ENCODE measurements at places on chromosomes 5 and 9. TPM values are rescaled to one million over a fixed set of nuclear protein-coding genes. Genes with fewer than 3 reads are reported as not detected.
A peak's percentile ranks its signal among the peaks of the same experiment; 100 is the strongest.

- no peaks in the 10 kb centered on the region for H3K27me3 ChIP-seq
- no peaks in the 10 kb centered on the region for H3K4me1 ChIP-seq
- no peak for DNase-seq
- H3K36me3 ChIP-seq = no peaks in the 10 kb centered on the region
- H3K4me3 ChIP-seq = no peak overlapping the region
- H3K27ac ChIP-seq = no peak overlapping the region
These were observed 251.2 kb downstream of the NFIB start for GRCh38 chr9:14062586-14063221.

GRCh38 chr9:115170358-115171073 lies 52.6 kb upstream of the TNC start:
- no peak overlapping the region for H3K27ac ChIP-seq
- no peak for DNase-seq
- H3K4me1 ChIP-seq = no peaks in the 10 kb centered on the region

DNA sequence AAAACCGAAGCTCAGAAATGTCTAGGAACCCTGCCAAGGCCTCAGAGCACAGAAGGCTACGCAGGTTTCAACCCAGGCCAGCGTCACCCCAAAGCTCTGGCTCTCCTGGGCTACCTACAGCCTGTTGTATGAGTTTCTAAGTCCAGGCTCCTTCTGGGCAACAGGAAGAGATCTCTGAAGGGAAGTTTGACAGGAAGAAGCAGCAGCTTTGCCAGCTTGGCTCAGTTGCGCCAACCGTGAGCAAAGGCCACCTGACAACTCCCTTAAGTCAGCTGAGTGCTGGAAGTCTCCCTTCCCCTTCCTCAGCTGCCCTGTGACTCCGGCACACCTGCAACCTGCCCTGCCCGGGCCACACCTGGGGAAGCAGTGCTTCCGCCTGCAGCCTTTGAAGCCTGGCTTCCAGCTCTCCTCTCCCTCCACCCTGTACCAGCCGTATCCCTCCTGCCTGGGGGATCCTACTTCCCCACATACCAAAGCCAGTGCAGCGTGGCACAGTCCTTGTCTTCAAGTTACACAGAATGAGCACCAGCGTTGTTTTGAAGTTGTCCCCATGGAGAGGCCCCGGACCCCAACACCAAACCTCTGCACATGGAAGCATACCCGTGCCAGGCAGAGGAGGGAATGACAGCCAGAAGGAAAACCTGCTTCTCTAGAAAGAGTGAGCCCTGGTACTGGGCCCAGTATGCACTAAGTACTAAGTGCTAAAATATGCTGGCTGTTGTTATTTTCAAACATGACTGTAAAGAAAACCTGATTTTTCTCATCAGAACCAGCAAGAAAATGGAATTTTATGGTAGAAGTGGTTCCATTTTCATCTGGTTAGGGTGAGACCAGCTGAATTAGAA lies 36.5 kb downstream of the SHB start:
- DNase-seq = no peak
- peak overlapping the region; percentile 67 for H3K27ac ChIP-seq
- peaks cover 6% of the 10 kb centered on the region for H3K4me1 ChIP-seq
- H3K27me3 ChIP-seq = no peaks in the 10 kb centered on the region

DNA sequence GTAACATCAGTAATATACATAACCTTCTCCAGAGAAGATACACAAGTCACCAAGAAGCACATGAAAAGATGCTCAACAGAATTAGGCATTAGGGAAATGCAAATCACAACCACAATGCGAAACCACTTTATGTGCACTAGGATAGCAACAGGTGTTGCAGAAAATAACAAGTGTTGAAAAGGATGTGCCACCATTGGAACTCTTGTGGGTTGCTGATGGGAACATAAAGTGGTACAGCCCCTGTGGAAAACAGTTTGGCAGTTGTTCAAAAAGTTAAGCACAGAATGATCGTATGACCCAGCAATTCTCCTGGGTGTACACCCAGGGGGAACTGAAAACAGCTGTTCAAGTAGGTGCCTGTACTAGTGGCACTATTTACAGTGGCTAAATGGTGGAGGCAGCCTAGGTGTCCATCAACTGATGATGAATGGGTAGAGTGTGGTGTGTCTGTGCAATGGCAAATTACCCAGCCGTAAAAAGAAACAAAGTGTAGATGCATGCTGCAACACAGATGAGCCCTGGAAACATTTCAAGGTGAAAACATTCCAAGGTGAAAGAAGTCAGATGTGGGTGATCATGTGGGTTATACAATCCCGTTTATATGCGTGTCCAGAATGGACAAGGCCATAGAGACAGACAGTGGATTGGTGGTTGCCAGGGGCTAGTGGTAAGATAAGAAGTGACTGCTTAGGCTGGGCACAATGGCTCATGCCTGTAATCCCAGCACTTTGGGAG lies 27.2 kb downstream of the CCDC69 start:
- no peaks in the 10 kb centered on the region for H3K36me3 ChIP-seq
- H3K4me3 ChIP-seq = no peak overlapping the region
- H3K4me1 ChIP-seq = no peaks in the 10 kb centered on the region
- H3K27ac ChIP-seq = no peak overlapping the region
- peak; percentile 7 for DNase-seq

GRCh38 chr5:109786206-109786855 lies 96.6 kb downstream of the MAN2A1 start:
- no peak for DNase-seq
- no peak overlapping the region for H3K27ac ChIP-seq
- H3K4me1 ChIP-seq = peaks cover 3% of the 10 kb centered on the region
- no peaks in the 10 kb centered on the region for H3K36me3 ChIP-seq
- no peak overlapping the region for H3K4me3 ChIP-seq

- peak overlapping the region; percentile 78 for H3K4me3 ChIP-seq
- peaks cover 7% of the 10 kb centered on the region for H3K4me1 ChIP-seq
- H3K27ac ChIP-seq = peak overlapping the region; percentile 94
- H3K27me3 ChIP-seq = no peaks in the 10 kb centered on the region
- DNase-seq = no peak
- no peaks in the 10 kb centered on the region for H3K36me3 ChIP-seq
These were observed 3.7 kb downstream of the ARRDC3 start for GRCh38 chr5:91379246-91379913.

GRCh38 chr9:133913571-133914369 lies 78.4 kb downstream of the VAV2 start:
- DNase-seq = no peak
- no peaks in the 10 kb centered on the region for H3K27me3 ChIP-seq
- no peaks in the 10 kb centered on the region for H3K36me3 ChIP-seq
- no peak overlapping the region for H3K4me3 ChIP-seq
- no peaks in the 10 kb centered on the region for H3K4me1 ChIP-seq

GRCh38 chr9:3989915-3990314 lies 310.0 kb downstream of the GLIS3 start:
- H3K4me3 ChIP-seq = no peak overlapping the region
- no peak overlapping the region for H3K27ac ChIP-seq
- DNase-seq = no peak
- H3K4me1 ChIP-seq = no peaks in the 10 kb centered on the region
- H3K36me3 ChIP-seq = no peaks in the 10 kb centered on the region
- no peaks in the 10 kb centered on the region for H3K27me3 ChIP-seq

- H3K4me1 ChIP-seq = no peaks in the 10 kb centered on the region
- H3K27me3 ChIP-seq = no peaks in the 10 kb centered on the region
- no peak for DNase-seq
- no peak overlapping the region for H3K4me3 ChIP-seq
These were observed 161.8 kb downstream of the ICE1 start for GRCh38 chr5:5584236-5584745.

DNA sequence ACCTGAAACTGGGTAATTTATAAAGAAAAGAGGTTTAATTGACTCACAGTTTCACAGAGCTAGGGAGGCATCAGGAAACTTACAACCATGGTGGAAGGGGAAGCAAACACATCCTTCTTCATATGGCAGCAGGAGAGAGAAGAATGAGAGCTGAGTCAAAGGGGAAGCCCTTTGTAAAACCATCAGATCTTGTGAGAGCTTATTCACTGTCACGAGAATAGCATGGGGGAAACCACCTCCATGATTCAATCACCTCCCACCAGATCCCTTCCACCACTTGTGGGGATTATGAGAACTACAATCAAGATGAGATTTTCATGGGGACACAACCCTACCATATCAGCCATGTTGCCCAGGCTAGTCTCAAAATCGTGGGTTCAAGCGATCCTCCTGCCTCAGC lies 143.4 kb downstream of the FGF18 start:
- H3K36me3 ChIP-seq = no peaks in the 10 kb centered on the region
- H3K27me3 ChIP-seq = no peaks in the 10 kb centered on the region
- no peak overlapping the region for H3K27ac ChIP-seq

DNA sequence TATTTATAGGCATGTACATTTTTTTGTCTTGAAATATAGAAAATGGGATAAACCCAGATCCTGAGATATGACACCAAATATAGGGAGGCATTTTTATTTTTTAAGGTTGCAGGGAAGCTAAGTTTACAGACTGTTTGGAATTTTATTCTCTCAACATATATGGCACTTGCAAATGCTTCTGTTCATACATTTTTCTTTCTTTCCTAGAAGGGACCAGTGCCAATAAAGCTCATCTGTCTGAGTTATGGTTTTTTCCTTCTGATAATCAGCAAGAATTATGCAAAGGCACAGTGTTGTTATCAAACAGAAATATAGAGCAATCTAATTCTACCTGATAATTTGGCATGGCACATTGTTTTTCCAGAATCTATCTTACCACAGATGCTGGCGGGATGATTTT lies 156.9 kb upstream of the GPR151 start:
- no peaks in the 10 kb centered on the region for H3K36me3 ChIP-seq
- H3K4me1 ChIP-seq = no peaks in the 10 kb centered on the region
- no peak overlapping the region for H3K4me3 ChIP-seq
- H3K27me3 ChIP-seq = no peaks in the 10 kb centered on the region
- no peak for DNase-seq

- H3K27ac ChIP-seq = no peak overlapping the region
- no peaks in the 10 kb centered on the region for H3K27me3 ChIP-seq
- H3K36me3 ChIP-seq = no peaks in the 10 kb centered on the region
- no peak for DNase-seq
- no peak overlapping the region for H3K4me3 ChIP-seq
- H3K4me1 ChIP-seq = no peaks in the 10 kb centered on the region
These were observed 139.0 kb downstream of the ARHGEF28 start for GRCh38 chr5:73764996-73765395.

DNA sequence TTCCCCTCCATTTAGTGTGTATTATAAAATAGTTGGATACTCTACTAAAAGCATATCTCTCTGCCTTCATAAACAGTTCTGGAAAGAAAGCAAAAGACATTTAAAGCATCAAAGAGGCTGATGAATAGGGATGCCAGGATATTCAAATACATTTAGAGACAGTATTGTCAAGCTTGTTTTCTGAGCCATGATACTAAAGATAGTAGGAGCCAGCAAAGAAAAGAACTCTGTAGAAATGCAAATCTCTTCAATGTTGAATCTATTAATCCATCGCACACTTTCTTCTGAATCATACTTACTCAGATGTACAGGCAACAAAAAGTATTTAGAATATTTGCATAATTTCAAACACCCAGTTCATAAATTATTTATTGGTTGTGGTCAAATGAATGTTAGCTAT lies 207.1 kb upstream of the MEF2C start:
- no peaks in the 10 kb centered on the region for H3K4me1 ChIP-seq
- no peak overlapping the region for H3K4me3 ChIP-seq
- DNase-seq = no peak
- no peak overlapping the region for H3K27ac ChIP-seq
- H3K36me3 ChIP-seq = no peaks in the 10 kb centered on the region

- no peak for DNase-seq
- H3K4me3 ChIP-seq = no peak overlapping the region
- peaks cover 67% of the 10 kb centered on the region for H3K4me1 ChIP-seq
- no peaks in the 10 kb centered on the region for H3K27me3 ChIP-seq
- peak overlapping the region; percentile 37 for H3K27ac ChIP-seq
These were observed 67.4 kb downstream of the ZNF608 start for GRCh38 chr5:124678922-124679519.

The RUSC2 gene
- 13.0 TPM for total RNA-seq

The LCP2 gene
- total RNA-seq = not detected

The ARID3C gene
- not detected for total RNA-seq

The NCS1 gene
- 19.1 TPM for total RNA-seq

The COQ4 gene
- 48.9 TPM for total RNA-seq

The FOXD4 gene
- total RNA-seq = 0.93 TPM

The SHOC1 gene
- not detected for total RNA-seq
